ENCODE measurements at places on chromosomes 16 and 17. TPM values are rescaled to one million over a fixed set of nuclear protein-coding genes. Genes with fewer than 3 reads are reported as not detected.

Gene KRT39
- polyA plus RNA-seq = not detected

DNA sequence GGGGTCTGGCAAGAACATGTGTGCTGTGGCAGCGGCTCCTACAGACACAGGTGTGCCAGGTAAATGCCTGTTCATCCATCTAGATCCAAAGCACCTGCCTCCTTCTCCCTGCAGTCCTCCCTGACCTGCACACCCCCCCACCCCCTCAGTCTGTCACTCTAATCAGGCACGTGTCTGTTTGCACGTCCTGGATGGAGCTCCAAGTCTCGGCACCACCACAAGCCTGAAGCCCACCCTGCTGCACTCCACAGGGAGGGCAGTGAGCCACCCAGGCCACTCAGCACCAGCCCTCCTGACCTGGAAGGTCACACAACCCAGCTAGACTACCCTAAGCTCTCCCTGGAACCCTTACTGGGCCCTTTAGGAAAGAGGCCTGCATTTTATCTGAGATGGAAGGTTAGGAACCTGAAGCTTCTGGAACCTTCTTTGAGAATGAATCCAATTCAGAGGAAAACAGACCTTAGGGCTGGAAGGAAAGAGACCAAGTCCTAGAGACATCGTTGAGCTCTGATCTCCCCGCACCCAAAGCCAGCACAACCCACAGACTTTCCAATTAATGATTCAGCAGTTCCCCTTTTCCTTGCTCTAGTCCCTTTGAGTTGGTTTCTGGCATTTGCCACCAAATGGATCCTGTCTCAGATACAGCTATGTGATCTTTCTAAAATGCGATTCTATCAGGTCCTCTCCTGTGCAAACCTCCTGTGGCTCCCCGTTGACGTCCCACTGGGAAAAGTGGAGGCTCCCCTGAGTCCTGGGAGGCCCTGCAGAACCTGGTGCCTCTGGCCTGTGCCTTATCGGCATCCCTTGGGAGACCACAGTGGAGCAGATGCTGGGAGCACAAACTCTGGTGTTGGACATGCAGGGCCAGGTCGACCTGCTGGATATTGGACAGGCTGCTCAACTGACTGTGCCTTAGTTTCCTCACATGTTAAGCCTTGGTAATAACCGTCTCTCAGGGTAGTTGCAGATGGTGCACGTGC lies 67.9 kb downstream of the PRMT7 start:
- DNase-seq = no peak

DNA sequence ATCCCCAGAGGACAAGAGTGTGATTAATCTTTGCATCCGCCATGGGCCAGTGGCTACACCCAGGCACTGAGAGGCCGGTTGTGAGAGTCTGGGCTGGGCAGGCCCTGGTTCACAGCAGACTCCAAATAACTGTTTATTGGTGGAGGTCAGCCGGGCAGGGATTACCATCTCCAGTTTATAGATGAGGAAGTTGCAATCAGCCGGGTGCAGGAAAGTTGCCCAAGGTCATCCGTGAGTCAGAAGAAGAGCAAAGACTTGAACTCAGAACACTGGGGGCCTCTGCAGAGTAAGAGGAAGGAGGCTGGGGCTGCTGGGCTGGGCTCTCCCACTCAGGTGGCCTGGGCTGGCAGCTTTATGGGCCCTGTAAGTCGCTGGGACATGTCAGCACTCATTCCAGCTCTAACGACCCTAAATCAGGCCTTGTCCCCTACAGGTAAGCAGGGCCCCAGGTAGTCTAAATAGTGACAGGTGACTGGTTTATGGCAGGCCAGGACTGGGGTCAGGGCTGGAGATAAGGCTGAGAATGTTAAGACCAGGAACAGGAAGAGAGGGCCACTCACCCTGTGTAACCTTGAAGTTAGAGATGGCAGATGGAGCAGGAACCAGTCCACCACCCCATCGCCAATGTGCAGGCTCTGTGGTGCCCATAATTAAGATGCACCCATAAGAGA lies 2.1 kb upstream of the CA4 start:
- DNase-seq = no peak

DNA sequence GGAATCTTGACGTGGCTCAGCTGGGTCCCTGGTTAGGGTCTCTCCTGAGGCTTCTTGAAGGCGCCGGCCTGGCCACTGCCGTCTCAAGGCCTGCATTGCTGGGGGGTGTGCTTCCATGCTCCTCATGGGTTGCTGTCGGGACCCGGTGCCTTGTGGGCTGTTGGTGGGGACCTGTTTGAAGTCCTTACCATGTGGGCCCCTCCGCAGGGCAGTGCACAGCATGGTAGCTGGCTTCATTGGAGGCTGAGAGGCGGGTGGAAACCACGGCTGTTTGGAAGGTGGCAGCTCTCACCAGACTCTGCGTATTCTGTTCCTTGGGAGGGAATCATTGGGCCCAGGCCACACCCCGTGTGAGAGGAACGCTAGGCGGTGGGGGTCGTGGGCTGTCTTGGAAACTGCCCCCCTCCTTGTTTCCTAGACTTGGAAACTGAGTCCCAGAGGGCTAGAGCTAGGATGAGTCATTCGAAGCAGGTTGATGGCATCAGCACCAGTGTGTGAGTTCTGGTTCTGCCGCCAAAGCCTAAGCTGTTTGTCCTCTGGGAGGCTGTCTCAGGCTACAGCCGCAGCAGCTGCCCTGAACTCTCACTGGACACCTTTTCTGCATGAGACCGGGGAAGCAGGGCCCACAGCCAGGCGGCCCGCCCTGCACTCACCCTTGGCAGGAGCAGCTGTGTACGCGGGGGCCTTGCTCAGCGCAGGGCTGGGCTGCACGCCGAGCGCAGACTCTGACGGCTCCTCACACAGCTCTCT lies 35.2 kb downstream of the ZNF750 start:
- no peak for DNase-seq

GRCh38 chr17:2061441-2061958 lies 6.6 kb downstream of the HIC1 start:
- no peak for DNase-seq

Gene KLHL10
- polyA plus RNA-seq = 0.18 TPM

- DNase-seq = no peak
These were observed 349.4 kb downstream of the SLC39A11 start for GRCh38 chr17:72743037-72743467.

Gene GPRC5C
- 116 TPM for polyA plus RNA-seq

- no peak for DNase-seq
These were observed 38.0 kb downstream of the AXIN2 start for GRCh38 chr17:65523411-65523810.

Gene GRAP
- polyA plus RNA-seq = 6.0 TPM
